ENCODE measurements at places on chromosomes 7 and 10.
A peak's percentile ranks its signal among the peaks of the same experiment; 100 is the strongest.

DNA sequence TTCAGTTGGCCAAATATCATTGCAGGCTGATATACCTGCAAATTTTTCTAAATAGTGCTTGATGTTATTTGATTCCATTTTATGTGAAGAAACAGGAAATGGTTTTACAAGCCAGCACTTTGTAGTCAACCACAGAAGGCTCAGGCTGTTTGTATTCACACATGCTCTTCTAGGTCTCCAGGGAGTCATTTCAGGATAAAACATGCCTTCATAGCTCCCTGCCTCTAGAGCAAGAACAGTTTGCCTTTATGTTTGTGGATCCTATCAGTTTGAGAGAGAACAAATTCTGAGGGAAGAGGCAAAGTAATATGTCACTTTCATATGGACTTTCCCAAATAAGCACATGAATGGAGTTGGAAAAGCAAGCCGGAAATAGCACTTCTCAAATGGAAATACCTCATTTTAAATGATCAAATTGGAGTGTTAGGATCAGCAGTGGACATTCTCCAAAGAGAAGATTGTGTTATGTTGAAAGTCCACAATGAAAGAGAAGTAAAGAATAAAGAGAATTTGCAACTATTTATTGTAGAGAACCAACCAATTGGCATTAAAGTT lies 277.6 kb downstream of the KCND2 start:
- no peak for DNase-seq

GRCh38 chr10:112680586-112680985 lies 233.6 kb downstream of the VTI1A start:
- no peak for DNase-seq

DNA sequence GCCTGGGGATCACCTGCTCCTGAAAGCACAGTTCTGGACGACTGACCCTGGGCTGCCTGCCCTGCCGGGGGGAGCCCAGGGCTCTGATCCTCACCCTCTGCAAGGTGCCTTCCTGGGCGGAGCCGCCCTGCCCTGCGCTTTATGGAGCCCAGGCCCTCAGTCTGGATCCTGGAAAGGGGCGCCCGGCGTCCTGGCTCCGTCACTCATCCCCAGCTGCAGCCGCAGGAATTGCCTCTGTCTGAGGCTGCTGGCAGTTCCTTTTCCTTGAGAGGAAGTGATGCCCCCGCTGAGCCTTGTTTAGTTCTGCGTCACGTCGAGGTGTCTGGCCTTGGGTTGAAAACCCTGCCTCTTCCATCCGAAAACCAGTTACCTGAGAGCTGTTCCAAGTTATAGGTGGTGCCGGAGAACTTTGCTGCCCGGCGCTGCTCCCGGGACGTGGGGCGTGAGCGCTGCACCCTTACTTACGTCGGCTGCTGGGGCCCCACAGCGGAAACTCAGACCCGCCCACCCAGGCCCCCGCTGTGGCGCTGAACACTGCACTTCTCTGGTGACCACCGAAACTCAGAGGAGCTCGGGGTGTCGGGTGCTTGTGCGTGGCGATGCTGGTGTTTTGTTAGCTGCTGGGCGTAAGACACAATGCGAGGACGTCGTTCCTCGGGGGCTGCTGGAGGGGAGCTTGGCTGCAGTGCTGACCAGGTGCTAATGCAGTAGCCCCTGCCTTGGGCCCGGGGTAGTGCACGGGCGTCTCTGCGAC lies 5.4 kb downstream of the MAFK start:
- no peak for DNase-seq

GRCh38 chr7:53661645-53662217 lies 626.3 kb downstream of the POM121L12 start:
- no peak for DNase-seq

GRCh38 chr7:132347123-132347522 lies 229.1 kb downstream of the PLXNA4 start:
- DNase-seq, result no peak

- no peak for DNase-seq
These were observed 43.4 kb upstream of the PDLIM1 start for GRCh38 chr10:95333997-95334804.

GRCh38 chr7:74293577-74293908 lies 4.3 kb downstream of the CLIP2 start:
- DNase-seq, result no peak

DNA sequence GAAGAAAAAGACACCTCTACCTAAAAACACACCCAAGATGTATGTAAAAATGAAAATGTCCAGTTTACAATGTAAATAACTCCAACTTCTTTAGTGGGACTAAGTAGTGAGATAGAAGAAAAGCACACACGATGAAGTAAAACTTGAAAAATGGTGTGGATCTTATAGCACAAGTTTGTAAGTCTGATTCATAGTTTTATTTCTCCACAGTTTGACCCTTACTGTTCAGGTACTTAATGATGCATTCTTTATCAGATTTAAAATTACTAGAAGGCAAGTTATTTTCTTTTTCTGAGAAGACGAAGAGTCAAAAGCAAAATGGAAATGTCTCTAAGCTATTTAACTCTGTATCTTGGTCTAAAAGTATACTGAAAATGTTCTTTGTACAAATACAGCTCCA lies 6.1 kb downstream of the NAMPT start:
- DNase-seq, result no peak

GRCh38 chr10:35182631-35183510 lies 56.2 kb downstream of the CREM start:
- no peak for DNase-seq

- peak; percentile 73 for DNase-seq
These were observed 125.5 kb downstream of the CLEC2L start for GRCh38 chr7:139648941-139649425.

GRCh38 chr7:7761974-7762779 lies 43.8 kb upstream of the RPA3 start:
- peak; percentile 29 for DNase-seq

DNA sequence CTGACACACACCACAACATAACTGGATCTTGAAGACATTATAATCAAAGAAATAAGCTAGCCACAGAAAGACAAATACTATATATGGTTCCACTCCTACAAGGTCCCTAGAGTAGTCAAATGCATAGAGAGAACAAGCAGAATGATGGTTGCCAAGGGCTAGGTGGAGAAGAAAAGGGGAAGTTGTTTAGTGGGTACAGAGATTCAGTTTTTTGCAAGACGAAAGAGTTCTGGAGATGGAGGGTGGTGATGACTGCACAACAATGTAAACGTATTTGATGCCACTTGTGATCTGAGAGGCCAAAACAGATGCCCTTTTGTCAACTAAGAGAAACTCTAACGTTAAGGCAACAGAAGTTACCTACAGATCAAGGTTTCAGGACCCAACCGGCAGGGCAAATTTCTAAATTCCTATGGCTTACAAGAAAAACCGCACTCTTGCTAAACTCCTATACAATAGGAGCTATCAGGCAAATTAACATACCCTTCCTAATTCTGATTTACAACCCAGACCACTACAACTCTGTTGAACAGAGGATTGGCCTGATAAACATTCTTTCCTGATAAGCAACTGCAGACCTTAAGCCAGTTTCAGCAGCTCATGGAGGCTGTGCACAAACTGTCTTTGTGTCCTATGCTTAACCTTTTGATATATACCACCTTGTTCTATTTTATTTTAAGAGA lies 69.0 kb downstream of the FAM107B start:
- DNase-seq, result no peak

DNA sequence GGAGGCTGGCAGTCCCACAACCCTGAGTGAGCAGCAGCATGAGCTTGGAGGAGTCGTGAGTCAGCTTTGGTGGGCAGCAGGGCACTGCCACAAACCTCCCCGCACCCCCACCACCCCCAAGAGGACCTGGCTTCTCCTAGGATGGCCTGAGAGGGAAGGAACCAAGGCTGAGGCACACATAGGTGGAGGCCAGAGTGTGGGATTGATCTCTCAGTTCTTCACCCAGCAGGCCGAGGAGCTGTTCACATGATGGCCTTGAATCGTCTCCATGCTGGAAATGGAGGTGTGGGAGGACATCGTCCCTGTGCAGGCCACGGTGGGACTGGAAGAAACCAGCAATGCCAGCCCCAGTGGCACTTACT lies 17.4 kb upstream of the GDF10 start:
- DNase-seq, result no peak

DNA sequence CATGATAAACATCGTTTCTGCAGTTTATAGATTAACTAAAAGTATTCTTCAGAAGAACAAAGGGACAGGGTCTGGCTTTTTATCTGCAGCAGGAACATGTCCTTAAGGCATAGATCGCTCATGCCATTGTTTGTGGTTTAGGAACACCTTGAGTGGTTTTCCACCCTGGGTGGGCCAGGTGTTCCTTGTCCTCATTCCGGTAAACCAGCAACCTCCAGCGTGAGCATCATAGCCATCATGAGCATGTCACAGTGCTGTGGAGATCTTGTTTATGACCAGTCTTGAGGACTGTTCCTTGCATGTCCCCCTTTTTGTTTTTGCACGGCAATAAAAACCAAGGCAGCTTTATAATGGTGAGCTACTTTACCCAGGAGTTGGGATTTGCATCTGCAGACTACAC lies 33.9 kb downstream of the STOX1 start:
- no peak for DNase-seq

GRCh38 chr10:97016728-97017473 lies 168.9 kb downstream of the SLIT1 start:
- DNase-seq, result peak; percentile 74
